ENCODE measurements at places on chromosomes 16 and 17.
A peak's percentile ranks its signal among the peaks of the same experiment; 100 is the strongest.

DNA sequence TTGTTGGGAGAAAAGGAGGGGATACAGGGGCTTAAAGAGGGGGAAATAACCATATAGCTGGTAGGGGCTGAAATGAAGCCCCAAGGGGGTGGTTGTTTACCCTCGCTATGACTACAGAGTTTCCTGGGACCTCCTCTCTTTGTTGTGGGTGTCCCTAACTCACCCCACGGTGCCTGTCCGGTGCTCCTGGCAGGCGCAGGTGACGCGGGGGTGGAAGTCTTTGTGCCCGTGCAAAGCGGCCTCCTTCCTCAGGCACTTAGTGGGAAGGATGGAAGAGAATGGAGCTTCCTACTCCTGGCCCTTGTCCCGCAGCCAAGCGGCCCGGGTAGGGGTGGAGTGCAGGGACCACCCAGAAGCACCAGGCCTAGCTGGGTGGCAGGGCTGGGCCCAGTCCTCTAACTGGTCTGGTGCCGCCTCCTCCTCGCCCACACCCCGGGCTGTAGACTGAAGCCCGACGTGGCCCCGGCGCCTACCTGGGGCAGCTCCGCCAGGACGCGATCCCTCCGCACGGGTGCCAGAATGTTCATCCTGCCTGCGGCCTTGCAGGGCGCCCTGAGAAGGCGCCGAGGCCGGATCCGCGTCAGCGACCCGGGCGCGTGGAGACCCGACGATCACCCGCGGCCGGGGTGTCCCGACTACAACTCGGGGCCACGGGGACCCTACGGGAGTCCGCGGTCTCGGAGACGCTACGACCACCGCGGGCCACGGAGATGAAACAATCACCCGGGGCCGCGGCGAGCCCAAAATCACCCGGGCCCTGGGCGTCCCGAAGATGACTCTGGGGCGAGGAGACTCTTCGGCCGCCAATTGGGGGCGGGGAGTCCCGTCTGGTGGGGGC is 709 bp downstream of the RAB34 start:
- peak; percentile 48 for DNase-seq

- peak; percentile 3 for DNase-seq
Observed at GRCh38 chr17:21353326-21354010, 22.7 kb upstream of the KCNJ12 start.

DNA sequence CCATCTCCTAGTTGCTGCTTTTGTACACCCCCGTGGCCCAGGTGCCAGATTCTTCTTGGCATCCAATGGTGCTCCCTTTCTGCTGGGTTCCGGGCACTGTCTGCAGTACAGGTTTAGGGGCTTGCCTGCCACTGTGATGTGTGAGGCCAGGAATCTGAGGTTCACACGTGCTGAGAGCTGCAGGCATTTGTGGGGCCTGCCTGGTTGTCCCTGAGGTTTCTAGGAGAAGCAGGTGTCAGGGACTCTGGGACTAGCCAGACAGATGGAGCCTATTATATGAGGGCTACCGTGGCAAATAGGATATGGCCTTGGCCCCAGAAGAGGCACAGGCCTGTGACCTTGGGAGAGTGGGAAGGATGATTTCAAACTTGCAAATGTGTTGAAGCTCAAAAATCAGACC is 29.3 kb downstream of the NDEL1 start:
- no peak for DNase-seq

DNA sequence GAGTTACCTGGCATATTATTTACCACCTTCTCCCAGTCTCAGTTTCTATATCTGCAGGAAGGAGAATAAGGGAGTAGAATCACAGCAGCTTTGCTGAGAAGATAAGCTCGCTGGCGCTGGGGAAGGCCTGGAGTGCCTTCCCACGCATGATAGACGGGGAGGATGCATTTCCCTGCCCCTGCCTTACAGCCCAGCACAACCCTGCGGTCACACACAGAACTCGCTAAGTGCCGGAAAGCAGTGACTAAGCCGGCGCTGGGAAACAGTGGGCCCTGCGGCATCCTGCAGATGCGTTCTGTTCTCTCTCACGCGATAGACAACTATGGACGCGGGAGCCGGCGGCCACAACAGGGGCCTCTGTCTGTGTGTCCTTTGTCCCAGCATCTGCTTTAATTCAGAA is 4.8 kb downstream of the CA5A start:
- DNase-seq = peak; percentile 93

- peak; percentile 91 for DNase-seq
Observed at GRCh38 chr17:68383443-68384321, 73.6 kb downstream of the WIPI1 start.

DNA sequence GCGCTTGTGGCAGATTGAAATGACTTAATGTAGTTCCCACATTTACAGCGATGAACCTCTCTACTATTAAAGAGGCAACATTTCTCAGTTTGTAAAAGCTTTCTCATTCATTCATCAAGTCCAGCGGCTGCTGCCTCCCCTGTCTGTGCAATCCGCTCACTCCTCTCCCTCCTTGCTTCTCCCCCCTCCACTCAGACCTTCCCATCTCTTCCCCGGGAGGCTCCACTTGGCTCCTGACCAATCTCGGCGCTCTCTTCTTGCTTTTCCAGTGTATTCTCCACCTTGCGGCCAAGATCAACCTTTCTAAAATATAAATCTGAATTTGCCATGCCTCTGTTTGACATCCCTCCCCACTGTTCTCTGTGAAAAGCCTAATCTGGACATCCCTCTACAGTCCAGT is 117.5 kb downstream of the ASIC2 start:
- no peak for DNase-seq

- no peak for DNase-seq
Observed at GRCh38 chr16:54112451-54113206, 174.0 kb downstream of the IRX3 start.

- no peak for DNase-seq
Observed at GRCh38 chr16:8818504-8819270, 21.0 kb downstream of the PMM2 start.

DNA sequence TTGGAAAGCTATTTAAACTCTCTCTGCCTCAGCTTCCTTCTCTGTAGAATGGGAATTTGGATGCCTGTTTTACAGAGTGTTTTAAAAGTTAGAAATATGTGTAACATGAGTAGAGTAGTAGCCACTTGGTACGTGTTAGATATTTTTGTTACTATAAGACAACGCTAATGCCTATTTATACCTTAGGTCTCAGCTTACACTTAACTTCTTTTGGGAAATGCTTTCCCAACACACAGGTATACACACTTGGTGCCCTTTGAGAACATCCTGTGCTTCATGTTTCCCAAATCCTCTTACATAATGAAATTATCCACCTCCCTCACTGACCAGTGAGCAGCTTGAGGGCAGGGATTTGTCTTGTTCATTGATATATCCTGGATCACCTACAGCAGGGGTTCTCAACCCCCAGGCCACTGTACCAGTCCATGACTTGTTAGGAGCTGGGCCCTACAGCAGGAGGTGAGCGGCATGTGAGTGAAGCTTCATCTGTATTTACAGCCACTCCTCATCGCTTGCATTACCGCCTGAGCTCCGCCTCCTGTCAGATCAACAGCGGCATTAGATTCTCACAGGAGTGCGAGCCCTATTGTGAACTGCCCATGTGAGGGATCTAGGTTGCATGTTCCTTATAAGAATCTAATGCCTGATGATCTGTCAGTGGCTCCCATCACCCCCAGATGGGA is 33.5 kb downstream of the ARSG start:
- DNase-seq = no peak

GRCh38 chr16:25625620-25626019 is 66.1 kb upstream of the HS3ST4 start:
- DNase-seq = no peak

GRCh38 chr17:76702941-76703637 is 7.7 kb downstream of the MXRA7 start:
- no peak for DNase-seq

DNA sequence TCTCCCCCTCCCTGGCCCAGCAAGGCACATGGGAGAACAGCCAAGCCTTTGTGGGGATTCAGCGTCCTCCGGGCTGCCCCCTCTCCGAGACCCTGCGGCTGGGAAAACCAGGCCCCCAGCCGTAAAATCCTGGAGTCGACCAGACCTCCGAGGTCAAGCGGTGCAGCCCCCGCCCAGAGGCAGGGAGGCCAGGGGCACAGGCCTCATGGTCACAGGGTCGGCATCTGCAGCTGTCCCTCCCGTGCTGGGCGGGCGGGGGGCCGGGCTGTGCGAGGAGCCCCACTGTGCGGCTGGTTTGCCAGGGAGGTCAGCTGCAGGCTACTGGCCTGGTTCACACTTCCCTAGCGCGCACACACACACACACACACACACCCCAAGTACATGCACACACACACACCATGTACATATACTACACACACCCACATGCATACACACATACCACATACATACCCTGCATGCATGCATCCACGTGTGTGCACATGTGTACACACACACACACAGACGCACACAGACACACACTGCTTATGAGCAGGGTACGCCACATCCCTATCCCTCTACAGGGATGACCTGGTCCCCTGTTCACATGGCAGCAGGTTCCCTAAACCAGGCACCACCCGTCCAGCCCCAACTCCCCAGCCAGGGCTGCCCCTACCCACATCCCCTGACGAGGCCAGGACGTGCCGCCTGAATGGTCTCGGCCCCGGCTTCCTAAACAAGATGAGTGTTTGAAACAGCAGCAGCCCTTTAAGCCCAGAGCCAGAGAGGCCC is 108.9 kb upstream of the CIBAR2 start:
- no peak for DNase-seq

GRCh38 chr16:75660321-75660720 is 12.7 kb downstream of the TERF2IP start:
- DNase-seq = no peak

DNA sequence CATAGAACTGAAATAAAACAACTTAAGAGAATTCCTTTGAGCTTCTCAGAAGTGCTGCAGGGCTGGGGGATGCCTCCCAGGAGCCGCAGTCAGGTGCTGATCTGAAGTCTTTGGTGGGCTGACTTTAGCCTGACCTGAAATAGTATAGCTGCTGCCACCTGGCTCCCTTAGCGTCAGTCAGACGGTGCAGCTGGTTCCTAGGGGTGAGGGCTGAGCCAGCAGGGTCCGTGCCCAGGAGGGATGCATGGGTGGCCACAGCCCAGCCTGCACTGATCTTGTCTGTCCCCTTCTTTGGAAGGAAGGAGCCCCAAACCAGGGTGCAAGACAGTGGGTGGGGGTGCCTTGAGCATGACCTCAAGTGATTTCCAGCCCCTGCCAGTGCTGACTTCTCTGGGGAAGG is 11.5 kb downstream of the MAPT start:
- DNase-seq = no peak

- DNase-seq = no peak
Observed at GRCh38 chr17:42748202-42748907, 3.5 kb upstream of the EZH1 start.
